ENCODE measurements at places on chromosomes 5 and 9.

- DNase-seq: no peak
These were observed 126.1 kb downstream of the NR2F1-AS1 start for GRCh38 chr5:93454896-93455295.

DNA sequence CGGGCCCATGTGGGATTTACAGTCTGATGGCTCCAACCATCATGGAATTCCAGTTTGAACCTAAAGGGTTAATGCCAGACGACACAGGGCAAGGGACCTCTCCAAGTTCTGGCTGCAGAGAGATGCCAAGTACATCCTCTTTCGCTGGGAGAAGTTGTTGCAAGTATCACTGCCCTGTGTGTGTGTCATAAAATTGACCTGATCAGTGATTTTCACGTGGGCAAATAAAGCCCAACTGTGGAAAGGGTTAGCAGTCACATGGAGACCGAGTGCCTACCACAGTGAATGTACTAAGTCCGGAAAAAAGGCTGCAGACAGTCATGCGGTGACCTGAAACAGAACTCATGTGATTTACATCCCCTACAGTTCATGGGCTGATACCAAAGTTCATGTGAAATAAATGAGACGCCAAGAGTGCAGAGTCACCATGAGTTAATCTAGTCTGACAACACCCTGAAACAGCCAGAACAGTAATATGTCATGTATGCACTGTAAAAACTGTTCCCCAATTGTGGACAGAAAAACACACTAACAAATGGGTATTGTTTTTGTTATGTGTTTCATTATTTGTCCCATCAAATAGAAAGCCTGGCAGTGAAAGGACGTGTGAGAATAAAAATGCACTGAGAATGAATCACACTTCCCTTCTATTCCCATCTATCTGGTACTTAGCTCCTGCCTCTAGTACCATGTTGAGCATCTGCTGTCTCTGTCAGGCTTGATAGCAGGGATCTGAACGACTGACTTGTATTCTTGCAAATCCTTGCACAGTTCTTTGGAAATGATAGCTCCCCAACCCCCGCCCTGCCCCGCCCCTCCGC, 115.7 kb downstream of the SUSD1 start:
- no peak for DNase-seq

DNA sequence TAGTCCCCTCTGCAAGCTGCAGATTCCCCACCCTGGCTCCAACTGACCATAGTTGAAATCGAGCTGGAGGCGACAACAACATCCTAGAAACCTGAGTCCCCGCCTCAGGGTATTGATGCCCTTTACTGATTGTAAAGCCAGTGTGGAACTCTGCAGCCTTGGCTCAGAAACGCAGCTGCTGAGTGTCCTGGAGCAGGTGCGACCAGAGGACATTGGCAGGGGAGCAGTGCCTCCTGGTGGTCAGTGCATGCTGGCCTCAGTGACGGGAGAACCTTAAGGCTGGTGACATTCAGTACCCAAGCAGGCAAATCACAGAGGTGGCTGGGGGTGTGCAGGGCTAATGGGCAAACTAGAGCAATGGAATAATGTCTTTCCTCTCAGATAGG, 20.4 kb upstream of the ZNF354B start:
- DNase-seq: peak; percentile 63

DNA sequence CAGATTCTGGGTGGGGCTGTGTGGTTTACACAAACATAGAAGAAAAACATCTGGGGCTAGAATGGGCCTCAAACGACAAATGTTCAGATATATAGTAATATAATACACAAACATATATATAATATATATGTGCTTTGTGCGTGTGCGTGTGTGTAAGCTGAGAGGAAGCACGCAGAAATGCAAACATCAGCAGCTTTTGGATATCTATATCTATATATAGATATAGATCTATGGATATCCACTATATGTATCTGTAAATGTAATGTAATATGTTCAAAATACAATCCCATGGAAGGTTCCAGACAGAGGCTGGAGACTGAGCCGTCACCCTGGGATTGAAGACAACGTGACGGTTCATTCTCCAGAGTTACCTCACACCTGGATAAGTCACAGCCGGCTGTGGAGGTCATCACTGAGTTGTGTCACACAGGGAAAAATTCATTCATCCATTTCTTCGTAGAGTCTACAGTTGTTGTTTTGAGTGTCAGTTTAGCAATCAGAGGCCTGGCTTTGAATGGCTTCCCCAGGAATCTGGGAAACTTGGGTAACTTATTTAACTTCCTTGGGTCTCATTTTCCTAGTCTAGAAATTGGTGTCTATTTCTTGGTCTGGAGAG, 123.0 kb upstream of the CPEB4 start:
- DNase-seq: no peak

DNA sequence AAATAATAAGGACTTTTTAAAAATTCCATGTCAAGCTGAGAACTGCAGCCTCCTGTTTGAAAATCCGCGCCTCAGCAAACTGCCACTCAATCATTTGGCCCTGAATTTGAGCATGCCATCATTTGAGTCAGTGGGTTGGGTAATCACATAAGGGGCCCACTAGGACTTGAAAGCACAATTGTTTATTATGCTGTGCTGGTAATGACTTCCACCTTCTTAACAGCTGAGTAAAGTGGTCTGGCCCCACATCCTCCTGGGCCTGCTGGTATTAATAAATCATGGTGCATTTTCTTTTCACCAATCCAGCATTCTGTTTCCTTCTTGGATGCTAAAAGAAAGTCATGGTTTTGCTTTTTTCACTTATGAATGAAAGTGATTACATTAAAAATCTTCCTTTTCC, 103.0 kb upstream of the CTSL start:
- DNase-seq: no peak

DNA sequence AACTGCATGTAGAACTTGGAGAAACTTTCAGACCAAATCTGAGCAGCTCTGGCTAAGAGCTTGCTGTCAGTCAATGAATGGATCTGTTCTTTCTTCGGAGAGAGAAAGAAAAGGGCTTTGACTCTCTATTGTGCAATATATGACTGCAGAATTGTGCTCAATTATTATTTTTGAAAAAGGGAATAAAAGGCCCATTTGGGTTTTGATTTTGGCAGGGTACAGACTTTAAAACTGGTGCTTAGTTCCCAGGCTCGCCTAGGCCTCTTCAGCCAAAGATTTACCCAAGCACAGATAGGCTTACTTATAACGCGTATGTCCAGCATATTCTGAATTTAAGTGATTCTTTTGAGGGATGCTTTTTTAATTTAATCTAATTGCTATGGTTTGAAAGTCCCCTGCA, 59.3 kb downstream of the RETREG1 start:
- DNase-seq: no peak

DNA sequence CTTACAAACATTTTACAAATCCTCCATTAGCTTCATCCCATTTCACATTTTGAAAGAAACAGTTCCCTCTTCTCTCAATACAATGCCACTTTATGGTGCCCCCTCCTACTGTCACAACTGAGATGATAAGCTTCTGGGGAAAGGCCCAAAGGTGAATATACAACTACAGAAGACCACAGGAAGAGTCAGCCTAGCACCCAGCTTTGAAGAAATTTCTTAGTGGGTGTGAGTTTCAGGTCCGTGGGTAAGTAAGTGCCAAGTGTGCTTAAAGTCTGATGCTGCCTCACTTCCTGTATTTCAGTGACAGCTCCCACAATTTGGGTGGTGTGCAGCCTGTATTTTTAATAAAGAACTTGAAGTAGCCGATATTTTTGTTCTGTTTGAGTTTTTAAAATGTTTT, 68.1 kb downstream of the ARHGEF28 start:
- DNase-seq: no peak

DNA sequence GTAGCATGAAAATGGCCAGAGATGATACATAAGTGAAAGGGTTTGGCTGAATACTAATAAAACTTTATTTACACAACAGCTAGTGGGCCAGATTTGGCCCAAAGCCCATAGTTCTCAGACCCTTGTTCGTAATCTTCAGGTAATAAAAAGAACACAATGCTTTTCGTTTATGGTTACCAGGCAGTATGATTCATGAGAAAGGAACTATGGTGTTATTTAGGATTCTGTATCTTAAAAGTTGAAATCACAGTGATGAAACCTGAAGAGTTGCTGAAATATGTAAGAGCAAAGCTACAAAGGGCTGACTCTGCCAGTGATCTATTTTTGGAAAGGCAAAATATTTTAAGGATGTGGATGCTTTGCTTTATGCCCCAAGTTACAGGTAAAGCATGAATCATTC, 192.7 kb downstream of the SMC2 start:
- DNase-seq: no peak

- DNase-seq: no peak
These were observed 2.0 kb upstream of the PTGR1 start for GRCh38 chr9:111601237-111602018.

- DNase-seq: no peak
These were observed 526.9 kb downstream of the DTWD2 start for GRCh38 chr5:118461436-118461835.

DNA sequence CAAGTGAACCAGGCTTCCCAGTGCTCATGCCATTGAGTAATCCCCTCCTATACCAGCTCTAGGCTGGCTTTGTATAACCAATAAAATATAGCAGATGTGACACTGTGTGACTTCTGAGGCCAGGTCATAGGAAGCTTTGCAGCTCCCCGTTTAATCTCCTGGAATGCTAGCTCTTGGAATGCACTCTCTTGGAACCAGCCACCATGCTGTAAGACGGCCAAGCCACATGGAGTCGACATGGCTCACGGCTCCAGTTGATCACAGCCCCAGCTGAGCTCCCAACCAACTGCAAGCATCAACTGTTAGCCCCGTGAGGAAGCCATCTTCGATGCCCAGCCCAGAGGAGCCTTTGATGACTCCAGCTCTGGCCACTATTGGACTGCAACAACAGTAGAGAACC, 74.5 kb downstream of the SH3TC2 start:
- no peak for DNase-seq

- no peak for DNase-seq
These were observed 65.5 kb upstream of the DMRT3 start for GRCh38 chr9:911005-911404.

DNA sequence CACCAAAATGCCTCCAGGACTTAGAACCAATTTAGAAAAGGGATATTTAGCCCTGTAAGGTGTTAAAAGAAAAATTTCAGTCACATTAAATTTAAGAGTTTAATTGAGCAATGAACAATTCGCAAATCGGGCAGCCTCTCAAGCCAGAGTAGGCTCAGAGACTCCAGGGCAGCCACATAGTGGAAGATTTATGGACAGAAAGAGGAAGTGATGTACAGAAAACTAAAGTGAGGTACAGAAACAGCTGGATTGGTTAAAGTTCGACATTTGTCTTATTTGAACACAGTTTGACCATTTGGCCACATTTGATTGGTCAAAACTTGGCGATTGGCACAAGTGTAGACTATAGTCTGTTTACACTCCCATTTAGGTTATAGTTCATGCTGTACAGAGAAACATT, 525.9 kb upstream of the ZNF608 start:
- DNase-seq: no peak

DNA sequence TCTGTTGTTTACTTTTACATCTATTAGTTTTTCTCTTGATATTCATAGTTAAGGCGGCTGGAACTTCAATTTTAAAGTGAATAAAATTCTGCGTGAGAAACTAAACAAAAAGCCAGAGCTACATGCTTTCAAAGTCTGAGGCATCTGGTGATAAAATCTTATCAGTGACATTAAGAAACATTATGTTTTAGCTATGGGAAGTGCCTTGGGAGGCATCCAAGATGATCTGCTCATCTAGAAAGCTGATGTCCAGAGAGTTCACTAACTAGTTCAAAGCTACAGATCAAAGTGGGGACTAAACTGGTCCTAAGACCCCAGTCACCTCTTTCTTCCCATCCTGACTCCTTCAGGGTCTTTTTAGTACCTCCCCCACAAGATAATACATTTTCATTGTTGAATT, 37.2 kb downstream of the MRPS27 start:
- no peak for DNase-seq

DNA sequence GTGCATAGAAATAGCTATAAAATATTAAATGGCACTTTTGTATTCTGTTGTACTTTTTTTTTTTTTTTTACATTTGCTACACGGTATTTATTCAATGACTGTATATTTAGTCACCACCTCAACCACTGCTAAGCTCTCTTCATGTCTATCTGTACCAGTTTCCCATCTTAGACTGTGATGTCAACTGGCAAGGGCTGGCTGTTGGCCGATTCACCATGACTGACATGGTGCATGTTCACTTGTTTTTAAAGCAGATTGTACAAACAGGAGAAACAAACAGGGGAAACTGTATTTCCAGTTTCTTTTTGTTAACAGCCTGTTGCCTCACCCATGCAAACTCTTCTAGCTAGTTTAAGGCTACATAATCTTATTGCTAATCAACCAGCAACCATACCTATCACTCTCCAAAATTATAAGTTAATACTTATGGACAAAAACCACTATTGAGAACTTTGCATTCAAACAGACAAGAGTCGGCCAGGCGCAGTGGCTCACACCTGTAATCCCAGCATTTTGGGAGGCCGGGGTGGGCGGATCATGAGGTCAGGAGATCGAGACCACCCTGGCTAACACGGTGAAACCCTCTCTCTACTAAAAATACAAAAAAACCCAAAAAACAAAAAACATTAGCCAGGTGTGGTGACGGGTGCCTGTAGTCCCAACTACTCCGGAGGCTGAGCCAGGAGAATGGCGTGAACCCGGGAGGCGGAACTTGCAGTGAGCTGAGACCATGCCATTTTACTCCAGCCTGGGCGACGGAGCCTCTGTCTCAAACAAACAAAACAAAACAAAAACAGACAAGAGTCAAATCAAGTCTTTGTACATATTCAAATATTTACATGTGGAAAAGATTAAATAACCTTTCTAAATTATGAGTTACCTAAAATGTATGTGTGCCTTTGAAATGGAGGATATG, 13.2 kb downstream of the ZFAND5 start:
- peak; percentile 16 for DNase-seq

DNA sequence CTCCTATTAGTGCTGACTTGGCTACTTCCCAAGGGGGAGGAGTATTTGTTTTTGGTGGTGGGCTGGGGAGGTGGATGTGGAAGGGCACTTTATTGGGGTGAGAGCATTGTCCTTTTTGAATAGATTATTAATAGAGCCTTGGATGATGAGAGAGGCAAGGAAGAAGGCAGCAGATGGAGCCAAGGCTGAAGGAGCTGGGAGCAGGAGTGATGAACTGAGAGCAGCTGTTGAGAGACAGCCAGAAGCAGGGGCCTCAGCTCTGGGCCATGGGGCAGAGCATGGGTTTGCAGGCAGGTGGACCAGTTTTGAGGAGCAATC, 29.6 kb downstream of the RGS3 start:
- DNase-seq: no peak

- no peak for DNase-seq
These were observed 52.6 kb upstream of the FANCC start for GRCh38 chr9:95370064-95370463.

DNA sequence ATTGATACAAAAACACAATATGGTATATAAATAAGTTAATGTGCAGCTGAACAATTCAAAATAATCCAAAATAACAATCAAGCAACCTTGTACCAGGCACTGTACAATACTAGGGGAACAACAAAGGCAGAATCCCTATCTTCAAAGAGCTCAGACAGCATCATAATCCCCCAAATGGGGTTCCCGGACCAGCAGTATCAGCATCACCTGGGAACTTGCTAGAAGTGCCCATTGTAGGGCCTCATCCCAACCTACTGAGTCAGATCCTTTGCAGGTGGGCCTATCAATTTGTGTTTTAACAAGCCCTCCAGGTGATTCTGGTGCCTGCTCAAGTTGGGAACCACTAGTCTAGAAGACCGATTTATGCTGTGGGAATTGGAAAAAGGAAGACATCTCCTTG, 27.1 kb downstream of the SLIT3 start:
- no peak for DNase-seq
